Muscle of leg (tissue), 16 donors: ENCODE measurements at places on chromosomes 1 and 21.

DNA sequence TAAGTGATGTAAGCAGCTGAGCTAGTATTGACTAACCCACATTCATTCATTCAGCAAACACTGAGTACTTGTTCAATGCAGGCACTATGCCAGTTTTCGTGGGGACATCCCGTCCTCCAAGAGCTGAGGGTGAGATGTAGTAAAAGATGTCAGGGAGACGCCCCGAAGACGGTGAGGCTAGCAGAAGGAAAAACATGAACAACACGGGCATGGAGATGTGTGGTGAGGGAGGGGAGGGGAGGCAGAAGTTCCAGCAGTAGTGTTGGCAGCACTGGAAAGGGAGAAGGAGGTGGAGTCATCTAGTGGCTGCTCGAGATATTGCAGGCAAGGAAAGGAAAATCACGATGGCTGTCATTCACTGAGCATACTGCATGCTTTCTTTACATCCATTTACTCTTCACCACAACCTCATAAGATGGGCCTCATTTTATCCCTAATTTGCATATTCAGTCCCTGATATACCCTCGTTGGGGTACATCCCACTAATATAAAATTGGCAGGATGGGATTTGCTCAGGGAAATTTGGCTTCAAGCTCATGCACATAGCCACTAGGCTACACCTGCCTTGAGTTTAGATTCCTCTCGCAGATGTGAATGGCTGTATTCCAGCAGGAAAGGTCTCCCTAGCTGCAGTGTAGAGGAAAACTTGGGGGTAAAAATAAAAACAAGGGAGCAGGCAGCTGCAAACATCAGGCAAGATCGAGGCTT is 14.5 kb downstream of the PDZK1IP1 start:
- DNase-seq, result peak; percentile 59

GRCh38 chr1:232316864-232317263 is 313.1 kb downstream of the SIPA1L2 start:
- DNase-seq, result no peak

- no peak for DNase-seq
Observed at GRCh38 chr1:165403835-165404482, 41.0 kb downstream of the RXRG start.

DNA sequence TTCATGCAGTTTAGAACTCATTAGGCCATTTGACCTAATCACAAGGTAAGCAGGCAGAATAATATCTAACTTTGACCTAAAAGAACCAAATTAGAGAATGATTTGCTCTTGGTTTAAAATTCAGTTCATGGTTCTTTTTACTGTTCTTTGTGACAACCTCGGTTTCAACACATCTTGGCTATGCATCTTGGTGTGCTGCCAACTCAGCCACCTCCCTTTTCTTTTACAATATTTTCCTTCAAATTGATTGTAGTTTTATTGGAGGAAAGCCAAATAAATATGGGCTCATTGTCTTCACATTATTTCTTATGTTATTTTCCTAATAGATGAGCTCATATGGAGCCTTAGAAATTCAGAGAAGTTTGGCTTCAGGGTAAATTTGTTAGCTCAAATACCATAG is 338.3 kb downstream of the SIPA1L2 start:
- peak; percentile 87 for DNase-seq

DNA sequence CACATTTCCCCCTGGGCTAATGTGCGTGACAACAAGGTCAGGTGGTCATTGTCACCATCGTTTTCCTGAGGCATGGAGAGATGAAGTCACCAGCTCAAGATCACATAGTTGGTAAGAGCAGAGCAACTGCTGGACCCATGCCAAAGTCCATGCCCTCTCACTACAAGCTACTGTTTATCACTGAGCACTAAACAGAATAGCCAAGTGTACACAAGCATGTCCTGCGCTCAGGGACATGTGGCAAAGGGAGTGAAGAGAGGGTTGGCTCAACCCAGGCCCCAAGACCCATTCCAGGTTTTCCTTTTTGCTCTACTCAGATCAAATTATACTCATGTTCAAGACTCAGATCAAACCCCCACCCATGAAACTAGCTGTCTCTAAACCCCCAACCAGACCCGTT is 20.8 kb downstream of the LRRC52 start:
- DNase-seq, result no peak

DNA sequence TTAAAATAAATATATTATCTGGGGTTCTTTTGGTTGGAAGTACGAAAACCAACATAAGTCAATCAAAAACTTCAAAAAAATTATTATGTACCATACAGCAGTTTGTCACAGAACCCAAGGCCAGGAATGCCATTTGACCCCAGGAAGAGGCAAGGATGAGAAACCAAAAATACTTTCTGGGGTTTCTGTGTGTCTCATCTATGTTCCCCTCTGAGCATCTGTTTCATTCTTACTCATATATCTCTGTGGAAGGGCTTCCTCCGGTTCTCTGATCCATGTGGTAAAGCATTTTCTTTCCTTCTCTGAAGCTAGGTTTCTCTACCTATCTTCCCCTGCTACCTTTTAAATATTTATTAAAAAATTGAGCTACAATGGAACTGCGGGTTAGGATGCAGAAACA is 9.8 kb upstream of the FCRL1 start:
- no peak for DNase-seq

DNA sequence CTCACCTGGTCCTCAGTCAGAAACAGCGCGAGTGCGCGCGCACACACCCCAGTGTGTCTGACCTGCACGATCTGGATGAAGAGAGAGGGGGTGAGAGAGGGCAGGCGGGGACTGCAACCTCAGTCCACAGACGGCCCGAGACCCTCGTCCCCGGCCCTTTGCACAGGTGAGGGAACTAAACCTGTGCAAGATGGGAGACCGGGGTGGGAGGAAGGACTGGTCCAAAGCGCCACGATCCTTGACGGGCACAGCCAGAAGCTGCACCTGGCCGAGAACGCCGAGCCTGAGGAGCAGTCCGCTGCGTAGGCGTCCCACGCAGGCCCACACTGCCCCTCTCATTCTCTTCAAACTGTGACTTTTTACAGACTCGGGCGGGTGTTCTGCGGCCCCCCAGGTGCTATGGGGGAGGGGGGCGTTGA is 519 bp upstream of the IQCC start:
- no peak for DNase-seq

- DNase-seq, result no peak
Observed at GRCh38 chr21:45918835-45919447, 62.6 kb upstream of the COL6A1 start.

- DNase-seq, result peak; percentile 90
Observed at GRCh38 chr1:36156329-36157114, 562 bp downstream of the MAP7D1 start.

GRCh38 chr1:37433171-37433570 is 41.2 kb upstream of the ZC3H12A start:
- no peak for DNase-seq

DNA sequence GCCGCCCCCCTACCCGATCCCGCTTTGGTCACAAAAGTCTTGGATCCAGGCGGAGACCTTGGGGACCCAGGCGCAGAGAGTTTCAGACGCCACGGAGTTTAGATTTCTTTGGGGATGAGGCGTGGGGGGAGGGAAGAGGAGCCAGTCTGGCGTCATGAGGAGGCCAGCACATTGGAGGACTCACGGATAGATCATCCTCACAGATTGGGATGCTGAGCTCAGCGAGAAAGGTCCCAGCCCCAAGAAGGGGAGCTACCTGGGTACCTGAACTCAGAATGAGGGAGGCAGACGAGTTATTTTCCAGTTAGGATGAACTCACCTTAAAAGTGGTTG is 393 bp downstream of the ELAPOR1 start:
- no peak for DNase-seq

DNA sequence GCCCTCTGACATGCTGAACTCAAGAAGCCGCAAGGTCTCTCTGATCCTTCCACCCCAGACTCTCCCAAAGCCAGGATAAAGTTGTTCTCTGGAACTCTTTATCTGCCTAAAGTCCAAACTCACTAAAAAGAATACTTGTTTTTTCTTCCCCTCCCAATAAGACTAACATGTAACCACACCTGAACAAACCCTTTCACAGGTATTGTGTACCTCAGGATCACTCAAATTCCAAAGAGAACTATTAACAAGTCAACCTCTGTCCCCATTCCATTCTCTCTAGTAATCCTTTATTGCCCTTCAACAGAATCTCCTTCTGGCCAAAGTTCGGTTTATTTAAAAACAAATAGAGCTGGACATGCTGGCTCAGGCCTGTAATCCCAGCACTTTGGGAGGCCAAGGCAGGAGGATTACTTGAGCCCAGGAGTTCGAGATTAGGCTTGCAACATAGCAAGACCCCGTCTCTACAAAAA is 4.1 kb upstream of the TOE1 start:
- no peak for DNase-seq

DNA sequence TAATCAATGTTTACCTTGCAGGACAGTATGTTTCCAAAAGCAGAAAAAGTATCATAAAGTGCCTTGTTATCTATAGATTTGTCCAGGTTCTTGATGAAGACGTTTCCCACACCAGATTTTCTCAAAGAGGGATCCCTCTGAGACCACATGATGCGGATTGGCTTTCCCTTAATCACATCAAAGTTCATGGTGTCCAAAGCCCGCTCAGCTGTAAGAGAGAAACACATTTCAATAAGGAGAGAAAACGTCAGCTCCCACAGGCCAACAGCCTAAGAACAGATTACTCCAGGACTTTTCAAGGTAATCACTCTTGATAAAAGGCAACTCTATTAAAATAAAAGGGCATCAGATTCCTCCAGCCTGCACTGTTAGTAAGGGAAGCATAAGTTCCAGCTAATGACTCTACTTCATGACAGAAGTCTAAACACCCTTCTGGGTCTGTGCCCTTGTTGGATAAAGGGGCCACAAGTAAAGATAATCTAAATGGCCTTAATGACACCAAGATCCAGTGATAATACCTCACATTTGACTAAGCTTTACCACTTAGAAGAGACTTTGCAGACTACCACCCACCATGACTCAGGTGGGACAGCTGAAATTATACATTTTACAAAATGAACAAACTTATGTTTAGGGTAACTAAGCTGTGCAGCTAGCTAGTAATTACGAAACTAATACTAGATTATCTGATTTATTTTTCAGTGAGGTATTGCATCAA is 4.1 kb downstream of the PABPC4 start:
- no peak for DNase-seq

DNA sequence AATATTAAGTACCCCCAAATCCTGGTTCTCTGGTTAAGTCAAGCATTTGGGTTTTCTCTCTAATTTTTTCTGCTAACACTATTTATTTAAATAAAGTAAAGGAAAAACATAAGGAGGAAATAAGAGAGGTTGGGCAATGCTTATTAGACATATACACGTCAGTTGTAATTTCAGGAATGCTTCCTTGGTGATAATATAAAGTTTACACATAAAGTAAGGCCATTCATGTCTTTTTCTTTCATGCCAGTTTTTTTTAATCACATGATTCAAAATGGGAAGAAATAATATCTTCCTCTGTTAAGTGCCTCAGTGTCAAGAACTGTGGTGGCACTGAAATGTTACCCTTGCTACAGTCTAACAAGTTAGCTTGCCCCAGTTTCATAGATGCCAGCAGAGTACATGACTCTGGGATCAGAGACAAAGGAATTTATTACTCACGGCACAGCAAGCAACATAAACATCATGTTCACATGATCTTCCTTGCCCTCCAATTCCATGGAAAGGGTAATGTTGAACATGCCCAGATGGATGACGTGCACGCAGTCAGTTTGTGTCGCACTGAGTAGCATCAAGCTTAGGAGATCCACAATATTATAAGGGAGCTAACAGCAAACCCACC is 184.9 kb downstream of the PLA2G4A start:
- DNase-seq, result no peak

- no peak for DNase-seq
Observed at GRCh38 chr1:28815533-28816185, 3.7 kb downstream of the OPRD1 start.

GRCh38 chr1:158163000-158163947 is 17.4 kb upstream of the CD1D start:
- DNase-seq, result peak; percentile 14
